T-cell (primary cell): ENCODE measurements at places on chromosomes 2 and 18. TPM values are rescaled to one million over a fixed set of nuclear protein-coding genes. Genes with fewer than 3 reads are reported as not detected.

GRCh38 chr18:49521216-49521835 is 34.3 kb upstream of the C18orf32 start:
- no peak for DNase-seq

DNA sequence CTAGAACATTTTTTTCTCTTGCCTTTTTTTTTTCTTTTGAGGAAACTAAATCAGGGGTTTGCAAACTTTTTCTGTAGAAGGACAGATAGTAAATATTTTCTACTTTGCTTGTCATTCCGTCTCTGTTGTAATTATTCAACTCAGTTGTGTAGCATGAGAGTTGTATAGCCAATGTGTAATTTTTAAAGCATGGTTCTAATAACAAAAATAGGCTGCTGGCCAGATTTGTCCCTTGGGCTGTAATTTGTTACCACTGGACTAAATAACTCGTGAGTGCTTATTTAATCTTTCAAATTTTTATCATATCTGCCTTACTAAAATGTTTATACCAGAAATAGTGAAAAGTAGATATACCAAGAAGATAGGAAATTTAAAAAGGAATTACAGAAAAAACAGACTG is 43.0 kb downstream of the CCDC148 start:
- no peak for DNase-seq

- no peak for DNase-seq
These were observed 123.1 kb downstream of the PRPF40A start for GRCh38 chr2:152594022-152594766.

- DNase-seq = no peak
These were observed 60.7 kb downstream of the SH3RF3 start for GRCh38 chr2:109189751-109190150.

GRCh38 chr18:52536039-52536438 is 196.0 kb downstream of the DCC start:
- no peak for DNase-seq

DNA sequence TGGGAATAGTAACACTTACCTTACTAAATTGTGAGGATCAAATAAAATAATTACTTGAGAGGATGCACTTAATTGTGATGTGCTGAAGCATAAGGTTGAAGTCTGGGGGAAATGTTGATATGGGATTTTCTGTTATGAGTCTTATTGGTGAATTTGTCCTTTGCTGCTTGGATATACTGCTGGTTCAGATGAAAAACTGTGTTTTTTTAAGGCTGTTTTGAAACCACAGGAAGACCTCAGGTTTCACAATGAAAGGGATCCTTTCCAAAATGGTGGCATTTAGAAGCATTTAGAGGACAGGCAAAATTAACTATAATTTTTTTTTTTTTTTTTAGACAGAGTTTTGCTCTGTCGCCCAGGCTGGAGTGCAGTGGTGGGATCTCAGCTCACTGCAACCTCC is 34.9 kb downstream of the SPATS2L start:
- DNase-seq = no peak

DNA sequence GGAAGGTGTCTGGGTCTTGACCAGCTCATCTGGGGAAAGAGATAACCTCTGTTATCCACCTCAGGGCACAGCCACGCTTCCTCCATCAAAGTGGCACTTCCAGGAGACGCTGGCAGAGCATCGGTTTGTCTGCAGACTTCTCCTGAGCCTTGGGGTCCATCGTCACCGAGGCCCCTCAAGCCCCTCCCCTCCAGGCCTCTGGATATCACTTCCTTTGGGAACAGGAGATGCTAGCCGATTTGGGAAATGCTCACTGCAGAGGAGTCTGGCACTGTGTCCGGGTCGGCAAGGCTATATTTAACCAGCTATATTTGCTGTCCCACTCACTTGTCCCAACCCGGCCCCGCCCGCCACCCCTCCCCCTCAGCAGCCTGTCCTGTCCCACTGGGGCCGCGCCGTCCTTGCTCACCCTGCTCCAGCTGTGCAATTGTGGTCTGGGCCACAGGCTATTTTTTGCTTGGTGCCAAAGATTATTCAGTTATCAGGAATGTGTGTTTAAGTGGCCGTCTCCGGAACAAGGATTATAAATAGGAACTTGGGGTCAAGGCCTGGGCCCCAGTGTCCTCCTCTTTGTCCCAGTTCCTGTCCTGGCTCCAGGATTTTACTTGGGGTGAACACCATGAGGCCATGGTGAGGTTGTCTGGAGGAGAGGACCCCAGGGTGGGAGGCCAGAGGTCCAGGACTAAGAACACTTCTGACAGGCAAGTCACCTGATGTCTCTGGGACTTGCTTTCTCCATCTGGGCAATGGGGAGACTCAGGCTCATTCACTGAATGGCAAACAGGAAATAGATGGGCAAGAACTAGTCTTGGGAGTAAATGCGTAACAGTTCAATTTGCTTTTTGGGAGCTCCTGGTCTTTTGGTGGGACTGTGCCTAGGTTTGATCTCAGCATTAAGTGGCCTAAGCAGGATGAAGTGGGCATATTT is 263.6 kb downstream of the DYSF start:
- DNase-seq = no peak

DNA sequence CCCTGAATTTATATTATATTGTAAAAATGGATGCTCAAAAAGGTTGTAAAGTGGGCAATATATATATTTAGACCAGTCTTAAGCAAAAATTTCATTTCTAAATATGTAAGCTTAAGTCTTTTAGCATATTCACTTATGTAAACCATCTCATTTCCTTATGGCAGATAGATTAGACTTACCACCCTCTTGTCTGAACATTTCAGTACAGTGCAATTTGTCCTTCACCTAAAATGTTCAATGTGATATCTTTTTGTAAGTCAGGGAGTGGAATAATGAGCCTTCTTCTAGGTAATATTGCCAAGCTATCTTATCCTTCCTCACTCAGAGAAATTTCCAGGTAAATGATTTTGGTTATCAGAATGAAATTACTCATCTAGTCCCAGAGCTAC is 92.3 kb downstream of the KLF7 start:
- DNase-seq = no peak

- DNase-seq = no peak
These were observed 150.5 kb downstream of the TANC1 start for GRCh38 chr2:159118859-159119500.

- DNase-seq = no peak
These were observed 419.0 kb downstream of the FBXO15 start for GRCh38 chr18:73728657-73729056.

GRCh38 chr18:42201137-42201536 is 246.1 kb downstream of the PIK3C3 start:
- DNase-seq = no peak

DNA sequence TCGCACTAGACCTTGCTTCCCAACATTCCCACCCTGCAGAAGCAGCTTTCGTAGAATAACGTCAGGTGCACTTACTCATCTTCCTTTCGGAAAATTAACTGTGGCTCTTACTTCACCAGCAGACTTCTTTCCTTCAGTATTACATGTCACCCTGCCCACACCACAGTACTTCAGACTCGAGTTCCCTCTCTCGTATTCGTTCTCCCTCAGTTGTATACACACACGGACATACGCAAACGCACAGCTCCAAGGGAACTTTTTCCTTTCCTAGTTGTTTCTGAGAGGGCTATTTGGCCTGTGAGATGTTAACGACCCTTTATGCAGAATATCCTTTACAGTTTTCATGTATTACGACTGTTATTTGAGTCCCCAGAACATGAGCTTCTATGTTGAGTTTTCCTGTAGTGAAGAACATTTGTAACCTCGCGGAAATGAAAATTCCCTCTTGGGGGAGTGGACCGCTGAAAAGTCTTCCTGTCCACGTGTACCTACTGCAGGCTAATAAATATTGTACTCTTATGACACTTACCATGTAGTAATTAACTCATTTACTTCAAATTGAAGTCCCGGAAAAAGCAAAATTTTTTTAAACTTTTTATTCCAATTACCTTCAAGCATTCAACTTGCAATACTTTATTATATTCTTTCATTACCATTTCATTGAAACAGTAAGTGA is 908 bp downstream of the ERLEC1 start:
- no peak for DNase-seq

DNA sequence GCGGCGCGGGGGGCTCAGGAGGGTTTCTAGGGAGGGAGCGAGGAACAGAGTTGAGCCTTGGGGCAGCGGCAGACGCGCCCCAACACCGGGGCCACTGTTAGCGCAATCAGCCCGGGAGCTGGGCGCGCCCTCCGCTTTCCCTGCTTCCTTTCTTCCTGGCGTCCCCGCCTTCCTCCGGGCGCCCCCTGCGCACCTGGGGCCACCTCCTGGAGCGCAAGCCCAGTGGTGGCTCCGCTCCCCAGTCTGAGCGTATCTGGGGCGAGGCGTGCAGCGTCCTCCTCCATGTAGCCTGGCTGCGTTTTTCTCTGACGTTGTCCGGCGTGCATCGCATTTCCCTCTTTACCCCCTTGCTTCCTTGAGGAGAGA is 5.2 kb downstream of the PROC start:
- DNase-seq = no peak

DNA sequence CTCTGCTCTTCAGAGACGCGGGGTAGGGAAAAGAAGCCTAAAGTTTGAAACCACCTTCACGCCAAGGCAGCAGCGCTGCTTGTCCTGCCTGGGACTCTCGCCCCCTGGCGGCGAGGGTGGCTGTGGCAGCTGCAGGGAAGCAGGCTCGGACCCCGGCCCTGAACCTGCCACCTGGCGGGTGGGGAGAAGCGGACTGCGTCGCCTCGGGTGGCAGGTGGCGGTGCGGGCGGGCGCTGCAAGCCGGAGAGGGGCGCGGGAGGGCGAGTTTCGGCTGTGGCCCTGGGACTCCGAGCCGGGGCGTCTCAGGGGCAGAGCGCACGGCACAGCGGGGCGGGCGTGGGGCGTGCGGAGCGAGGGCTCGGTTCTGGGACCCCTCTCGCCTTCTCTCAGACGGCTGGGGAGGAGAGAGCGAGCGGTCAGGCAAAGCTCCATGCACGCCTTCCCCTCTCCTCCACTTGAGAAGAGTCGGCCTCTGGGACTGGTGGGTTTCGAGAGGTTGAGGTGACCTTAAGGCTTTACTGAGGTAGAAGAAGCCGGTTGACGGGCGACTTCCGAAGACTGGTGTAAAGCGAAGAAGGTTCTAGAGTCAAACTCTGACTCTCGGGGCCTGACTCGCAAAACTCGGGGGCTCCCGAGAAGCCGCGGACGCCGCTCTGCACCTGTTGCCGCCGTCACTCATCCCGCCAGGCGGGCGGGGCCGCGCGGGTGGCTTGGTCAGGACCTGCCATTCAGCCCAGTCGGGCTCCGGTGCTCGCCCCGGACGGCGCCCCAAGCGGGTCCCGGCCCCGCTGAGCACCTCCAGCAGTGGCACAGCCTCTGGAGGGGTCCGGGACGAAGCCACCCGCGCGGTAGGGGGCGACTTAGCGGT is 1.1 kb upstream of the BOLL start:
- DNase-seq = peak; percentile 35

DNA sequence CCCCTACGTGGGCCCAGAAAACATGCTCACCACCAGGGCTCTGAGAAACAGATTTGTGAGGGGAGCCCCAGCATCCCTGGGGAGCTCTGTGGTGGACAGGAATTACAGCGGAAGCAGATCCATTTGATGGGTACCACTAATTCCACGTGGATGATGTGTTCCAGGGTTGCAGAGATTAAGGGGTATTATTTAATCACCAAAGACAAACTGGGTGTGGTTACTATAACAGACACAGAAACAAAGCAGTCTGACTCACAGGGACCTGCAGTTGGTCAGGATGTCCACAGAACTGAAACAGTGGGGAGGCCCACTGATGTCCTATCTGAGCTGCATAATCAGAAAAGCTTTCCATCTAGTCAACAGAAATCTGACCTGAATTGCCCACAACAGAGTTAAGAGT is 65.8 kb downstream of the PSMG2 start:
- DNase-seq = no peak

GRCh38 chr18:55790296-55790695 is 202.3 kb upstream of the TCF4 start:
- DNase-seq = no peak

DNA sequence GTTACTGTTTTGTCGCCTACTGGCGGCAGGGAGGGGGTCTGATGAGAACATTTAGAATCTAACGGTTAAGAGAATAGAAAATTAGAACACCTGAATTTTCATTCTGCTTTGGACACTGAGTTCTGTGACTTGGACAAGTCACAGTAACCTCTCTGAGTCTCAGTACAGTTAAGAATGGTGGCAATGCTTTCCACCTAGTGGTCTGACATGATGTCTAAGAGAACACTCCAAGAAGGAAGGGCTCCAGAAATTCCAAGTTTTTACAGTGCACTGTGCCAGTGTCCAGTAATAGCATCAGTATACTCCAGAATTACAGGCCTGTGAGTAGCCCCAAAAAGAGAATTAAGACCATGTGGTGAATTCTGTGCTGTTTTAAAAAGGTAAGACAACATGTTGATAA is 174.1 kb upstream of the ZFP36L2 start:
- no peak for DNase-seq

- no peak for DNase-seq
These were observed 29.9 kb upstream of the MMADHC start for GRCh38 chr2:149617476-149617875.

Gene KIF1A
- total RNA-seq = not detected

Gene NAT8
- total RNA-seq = not detected

Gene MC4R
- not detected for total RNA-seq

Gene LIMS4
- not detected for total RNA-seq

Gene UGT1A4
- not detected for total RNA-seq

Gene FAP
- total RNA-seq = 0.88 TPM

Gene MARCO
- total RNA-seq = 0.67 TPM

Gene CCNYL1
- 12.8 TPM for total RNA-seq

Gene SERPINB3
- total RNA-seq = not detected

Gene SNTG2
- total RNA-seq = 4.8 TPM
